ENCODE measurements at places on chromosomes 1 and 21.

GRCh38 chr1:115654663-115655305, 13.0 kb downstream of the VANGL1 start:
- no peak for DNase-seq

GRCh38 chr1:97767381-97767780, 153.5 kb downstream of the DPYD start:
- DNase-seq, result no peak

DNA sequence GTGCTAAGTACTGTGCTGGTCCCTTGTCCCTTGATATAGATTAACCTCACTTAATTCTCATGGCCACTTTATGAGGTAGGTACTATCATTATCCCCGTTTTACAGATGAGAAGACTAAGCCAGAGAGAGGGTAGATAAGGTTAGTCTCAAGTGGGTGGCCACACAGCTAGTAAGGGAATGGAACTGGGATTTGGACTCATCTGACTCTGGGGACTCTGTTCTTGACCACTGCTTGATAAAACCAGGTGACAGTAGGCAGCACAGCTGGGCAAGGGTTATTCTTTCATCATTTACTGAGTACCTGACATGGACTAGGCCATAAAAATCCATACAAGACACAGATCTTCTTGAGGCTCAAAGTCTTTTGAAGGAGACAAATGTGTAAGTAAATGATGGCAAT, 37.2 kb upstream of the PPP2R5A start:
- DNase-seq, result peak; percentile 84

GRCh38 chr1:91584878-91585277, 84.2 kb downstream of the CDC7 start:
- DNase-seq, result no peak

DNA sequence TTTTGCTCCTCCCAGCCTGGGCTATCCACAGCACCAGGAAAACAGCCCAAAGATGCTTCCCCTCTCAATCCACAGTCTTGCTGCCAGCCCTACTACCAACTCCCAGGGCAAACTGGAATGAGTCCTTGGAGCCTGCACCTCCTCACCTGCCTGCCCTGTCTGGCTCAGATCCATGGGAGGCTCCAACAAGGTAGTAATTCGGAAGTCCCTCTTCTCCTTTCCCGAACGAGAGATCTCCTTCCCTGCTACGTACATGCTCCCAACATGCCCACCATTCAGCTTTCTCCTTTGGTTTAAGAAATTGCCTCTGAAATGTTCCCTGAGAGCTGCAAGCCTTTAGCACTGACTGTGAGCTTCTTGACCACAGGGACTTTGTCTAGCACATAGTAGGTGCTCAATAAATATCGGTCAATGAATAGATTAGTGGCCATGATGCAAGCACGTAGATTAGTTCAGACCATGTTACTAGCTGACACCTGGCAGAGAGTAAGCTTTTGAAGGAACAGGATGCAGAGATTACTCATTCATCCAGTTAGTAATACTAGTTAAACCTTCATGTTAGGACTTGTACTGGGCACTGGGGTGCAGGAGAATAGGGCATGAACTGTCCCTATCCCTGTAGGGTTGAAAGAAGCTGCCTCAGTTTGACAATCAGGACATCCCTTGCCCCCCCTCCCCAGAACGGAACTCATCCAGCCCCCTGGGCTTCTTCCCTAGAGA, 80.1 kb downstream of the DISP3 start:
- no peak for DNase-seq

GRCh38 chr1:234672349-234673135, 62.6 kb upstream of the IRF2BP2 start:
- no peak for DNase-seq

DNA sequence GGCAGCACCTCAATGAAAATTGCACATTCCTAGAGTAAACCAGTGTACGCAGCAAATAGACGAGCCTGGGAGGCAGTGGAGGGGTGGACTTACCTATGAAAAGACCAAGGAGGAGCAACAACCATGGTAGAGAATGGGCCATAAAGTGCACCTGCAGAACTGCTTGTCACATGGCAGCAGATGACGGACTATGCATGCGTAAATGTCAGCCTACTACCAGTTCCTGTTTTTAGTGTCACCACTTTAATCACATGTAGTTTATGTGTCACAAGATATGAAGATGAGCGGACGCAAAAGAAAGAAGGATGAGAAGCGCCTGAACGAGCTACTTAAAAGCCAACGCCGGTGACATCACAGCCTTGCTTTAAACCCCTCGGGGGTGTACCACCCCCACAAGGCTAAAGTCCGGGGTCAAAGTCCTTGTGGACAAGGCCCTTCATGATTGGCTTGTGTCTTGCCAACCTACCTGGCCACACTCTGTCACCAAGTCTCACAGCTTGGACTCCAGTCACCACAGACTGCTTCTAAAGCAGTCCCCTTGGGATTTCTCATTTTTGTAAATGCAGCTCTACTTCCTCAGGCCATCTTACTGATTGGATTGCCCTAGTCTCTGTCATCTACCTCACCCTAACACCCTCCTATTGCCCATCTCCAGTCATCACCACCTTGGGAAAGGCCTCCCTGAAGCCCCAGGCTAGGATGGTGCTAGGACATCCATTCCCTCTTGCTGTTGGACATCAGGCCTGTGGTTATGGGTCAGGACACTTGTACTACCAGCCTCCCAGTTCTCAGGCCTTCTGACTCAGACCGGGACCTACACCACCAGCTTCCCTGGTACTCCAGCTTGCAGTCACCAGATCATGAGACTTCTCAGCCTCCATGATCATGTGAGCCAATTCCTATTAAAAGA, 6.0 kb upstream of the LY9 start:
- peak; percentile 24 for DNase-seq

DNA sequence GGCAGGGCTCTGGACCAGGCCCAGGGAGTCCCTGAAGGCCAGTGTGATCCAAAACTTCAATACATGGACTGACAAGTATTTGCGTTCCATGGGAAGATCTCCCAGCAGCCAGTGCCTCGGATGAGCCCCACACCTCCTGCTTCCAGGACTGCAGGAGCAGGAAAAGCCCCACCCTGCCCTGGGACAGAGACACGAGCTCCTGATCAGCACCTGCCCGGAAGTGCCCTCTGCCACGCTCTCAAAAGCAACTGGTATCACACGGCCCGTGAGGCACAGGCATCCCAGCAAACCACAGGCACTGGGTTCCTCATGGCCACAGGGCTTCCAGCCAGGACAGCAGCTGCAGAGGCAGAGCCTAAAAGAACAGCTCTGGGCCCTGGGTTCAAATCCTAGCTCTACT, 48.6 kb downstream of the ACOT7 start:
- peak; percentile 40 for DNase-seq

DNA sequence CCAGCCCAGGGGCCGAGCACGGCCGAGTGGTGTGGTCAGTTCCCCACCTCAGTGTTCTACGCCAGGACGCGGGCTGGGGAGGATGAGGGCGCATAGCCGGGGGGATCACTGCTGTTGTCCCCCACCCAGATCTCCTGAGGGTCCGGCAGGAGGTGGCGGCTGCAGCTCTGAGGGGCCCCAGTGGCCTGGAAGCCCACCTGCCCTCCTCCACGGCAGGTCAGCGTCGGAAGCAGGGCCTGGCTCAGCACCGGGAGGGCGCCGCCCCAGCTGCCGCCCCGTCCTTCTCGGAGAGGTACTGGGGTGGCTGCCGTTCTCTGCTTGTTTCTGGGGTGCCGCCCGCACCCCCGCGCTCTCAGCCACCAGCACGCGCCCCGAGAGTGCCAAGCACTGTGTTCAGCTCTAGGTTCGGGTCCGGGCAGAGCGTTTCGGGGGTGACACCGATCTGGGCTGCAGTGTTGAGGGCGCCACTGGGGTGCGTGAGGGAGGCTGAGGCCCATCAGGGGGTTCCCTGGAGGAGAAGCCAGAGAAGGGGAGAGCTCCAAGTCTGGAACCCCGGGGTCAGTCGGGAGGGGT, 17.4 kb downstream of the SAMD11 start:
- no peak for DNase-seq

DNA sequence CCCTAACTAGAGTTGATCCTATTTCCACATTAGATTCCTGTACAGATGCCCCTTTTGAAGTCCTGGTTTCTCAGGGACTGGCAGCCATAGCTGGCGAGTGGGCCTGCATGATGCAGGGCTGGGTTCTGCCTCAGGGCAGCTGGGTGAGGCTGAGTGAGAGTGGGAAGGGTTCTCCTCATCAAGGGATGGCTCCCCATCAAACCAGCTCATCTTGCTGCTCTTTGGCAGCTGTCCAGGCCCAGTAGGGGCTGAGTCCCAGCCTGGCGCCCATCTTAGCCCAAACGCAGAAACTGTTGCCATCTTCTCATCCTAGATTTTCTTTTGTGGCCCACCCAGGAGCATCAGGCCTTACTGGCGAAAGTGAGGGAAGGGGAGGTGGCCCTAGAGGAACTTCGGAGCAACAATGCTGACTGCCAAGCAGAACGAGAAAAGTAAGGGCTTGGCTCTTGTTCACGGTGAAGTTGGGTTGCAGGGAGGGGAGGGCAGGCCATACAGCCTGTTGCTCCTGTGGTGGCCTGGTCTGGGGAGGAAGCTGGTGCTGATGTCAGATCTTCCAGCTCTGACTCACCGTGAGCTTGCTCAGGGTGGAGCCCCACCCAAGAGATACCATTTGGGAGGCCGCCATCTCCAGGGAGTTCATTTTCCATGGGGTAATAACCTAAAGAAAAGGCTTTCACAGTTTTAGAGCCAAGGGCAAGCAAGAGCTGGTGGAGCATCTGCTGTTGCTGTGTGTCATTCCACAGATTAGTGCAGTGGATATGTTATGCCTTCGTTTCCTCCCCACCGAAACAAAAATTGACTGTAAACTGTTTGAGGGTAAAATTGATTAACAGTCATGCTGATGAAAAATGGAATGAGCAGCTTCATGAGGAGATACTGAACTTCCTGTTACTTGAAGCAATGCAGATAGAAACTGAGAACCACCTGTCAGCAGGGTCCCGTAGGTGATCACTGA, 34.7 kb downstream of the TUFT1 start:
- no peak for DNase-seq

DNA sequence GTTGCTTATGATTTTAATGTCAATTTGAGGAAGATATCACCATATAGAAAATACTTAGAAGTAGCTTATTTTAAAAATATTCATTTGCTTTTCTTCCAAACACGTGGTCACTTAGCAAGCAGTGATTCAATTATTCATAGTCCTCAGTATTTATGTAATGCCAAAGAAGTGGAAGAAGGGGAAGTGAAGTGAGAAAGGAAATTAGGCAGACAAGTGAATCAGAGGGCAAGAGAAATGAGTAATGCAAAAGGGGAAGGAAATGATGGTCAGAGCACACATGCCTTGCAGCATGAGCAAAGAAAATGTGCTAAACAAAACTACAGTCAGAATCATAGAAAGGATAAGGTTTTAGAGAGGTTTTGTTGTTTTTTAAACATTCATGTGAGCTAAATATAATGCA, 31.8 kb downstream of the SDCCAG8 start:
- no peak for DNase-seq

GRCh38 chr1:4062992-4063391, 162.9 kb upstream of the C1orf174 start:
- no peak for DNase-seq

GRCh38 chr1:202806845-202807450, 1.3 kb downstream of the KDM5B start:
- DNase-seq, result no peak

DNA sequence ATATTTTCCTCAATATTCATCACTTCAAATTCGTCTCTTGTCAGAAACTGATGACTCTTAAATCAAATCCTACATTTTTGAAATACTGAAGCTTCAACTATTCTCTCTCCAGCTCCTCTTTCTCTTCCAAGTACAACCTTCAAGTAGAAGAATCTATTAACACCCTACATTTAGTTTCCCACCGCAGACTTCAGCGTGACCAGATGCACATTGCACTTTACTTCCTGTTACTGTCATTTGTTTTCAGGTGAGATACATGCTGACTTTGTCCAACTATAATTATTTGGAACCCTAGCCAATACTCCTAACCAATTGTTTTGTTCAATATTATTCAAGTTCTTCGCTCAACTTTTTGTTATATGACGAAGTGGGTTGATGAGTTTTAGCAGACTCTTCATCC, 116.0 kb downstream of the MRPL39 start:
- no peak for DNase-seq

DNA sequence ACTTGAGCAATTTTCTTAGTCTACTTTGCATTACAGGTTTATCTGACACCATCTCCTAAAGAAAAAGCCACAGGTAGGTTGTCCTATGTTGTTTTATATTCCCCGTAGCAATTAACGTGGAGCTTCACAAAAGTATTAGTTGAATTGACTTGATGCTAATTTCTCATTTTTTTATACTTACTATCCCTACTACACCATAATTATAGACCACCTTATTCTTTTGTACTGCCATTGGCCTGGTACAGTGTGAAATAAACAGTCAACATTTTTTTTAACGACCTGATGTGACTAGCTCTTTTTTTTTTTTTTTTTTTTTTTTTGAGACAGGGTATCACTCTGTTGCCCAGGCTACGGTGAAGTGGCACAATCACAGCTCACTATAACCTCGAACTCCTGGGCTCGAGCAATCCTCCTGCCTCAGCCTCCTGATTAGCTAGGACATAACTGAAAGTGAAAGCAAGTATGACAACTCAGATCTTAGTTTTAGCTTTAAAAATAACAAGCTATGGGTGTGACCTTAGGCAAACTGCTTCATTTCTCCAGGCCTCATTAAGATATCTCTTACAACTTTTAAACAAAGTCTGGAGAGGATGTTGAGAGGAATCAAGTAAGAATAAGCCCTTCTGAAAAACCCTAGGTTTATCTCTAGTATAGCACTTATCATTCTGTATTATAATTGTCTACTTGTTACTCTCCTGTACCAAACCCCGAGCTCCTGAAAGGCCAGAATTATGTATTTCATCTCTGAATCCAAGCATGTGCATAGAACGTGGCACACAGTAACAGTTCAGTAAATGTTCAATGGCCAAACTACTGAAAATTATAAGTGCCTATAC, 49.5 kb downstream of the LUZP1 start:
- peak; percentile 48 for DNase-seq

DNA sequence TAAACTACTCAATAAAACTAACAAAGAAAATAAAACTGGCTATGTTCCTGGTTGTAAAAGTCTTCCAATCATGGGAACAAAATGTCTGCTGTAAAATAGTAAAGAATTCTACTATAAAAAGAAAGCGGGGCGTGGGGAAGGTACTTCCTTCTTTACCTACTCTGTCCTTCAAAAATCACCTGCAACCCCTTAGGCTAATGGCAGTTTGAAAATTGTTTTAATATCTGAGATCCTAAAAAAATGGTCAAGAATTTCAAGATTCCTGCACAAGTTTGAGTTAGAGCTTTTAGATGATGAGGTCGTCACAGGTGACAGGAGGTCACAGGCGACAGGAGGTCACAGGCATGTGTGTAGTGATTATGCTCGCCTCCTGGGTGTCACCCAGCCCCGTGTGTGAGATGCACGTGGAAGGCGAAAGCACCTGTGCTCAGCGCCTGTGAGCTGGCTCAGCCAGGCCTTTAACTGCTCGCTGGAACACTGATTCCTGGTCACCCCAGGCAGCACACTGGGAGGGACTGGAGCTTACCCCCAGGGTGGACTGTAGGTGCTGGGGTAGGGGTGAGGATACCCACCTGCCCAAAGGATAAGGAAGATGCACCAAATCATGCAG, 18.6 kb upstream of the TMPRSS2 start:
- DNase-seq, result peak; percentile 88
